ENCODE measurements at places on chromosomes 16 and 17. TPM values are rescaled to one million over a fixed set of nuclear protein-coding genes. Genes with fewer than 3 reads are reported as not detected.

The CLN3 gene
- total RNA-seq = 28.0 TPM

The CYBA gene
- total RNA-seq = 144 TPM

The CNTNAP4 gene
- total RNA-seq = under 0.01 TPM

DNA sequence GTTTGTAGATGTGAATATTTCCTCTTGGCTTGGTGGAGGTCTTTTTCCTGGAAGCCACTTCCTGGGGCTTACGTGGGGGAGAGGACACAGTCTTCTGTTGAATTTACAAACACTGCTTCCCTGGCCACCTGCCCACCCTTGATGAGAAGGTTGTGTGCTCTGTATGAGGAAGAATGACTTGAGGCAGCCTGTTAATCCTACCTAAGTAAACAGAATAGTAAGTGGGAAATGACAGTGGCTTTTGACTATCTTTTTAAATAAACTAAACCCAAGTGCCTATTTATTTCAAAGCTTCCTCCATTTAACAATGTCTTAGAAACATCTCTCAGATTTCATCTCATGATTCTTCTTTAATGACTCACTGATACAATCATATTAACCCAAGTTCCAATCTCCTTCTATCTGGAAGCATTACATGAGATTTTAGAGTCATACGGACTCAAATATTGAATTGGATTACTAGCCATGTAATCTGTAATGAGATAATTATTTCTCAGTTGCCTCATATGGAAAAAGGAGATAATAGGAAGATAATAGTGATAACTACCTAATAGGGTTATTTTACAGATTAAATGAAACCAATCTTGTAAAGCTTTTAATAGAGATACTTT, 96.6 kb upstream of the SMIM36 start:
- DNase-seq = no peak

DNA sequence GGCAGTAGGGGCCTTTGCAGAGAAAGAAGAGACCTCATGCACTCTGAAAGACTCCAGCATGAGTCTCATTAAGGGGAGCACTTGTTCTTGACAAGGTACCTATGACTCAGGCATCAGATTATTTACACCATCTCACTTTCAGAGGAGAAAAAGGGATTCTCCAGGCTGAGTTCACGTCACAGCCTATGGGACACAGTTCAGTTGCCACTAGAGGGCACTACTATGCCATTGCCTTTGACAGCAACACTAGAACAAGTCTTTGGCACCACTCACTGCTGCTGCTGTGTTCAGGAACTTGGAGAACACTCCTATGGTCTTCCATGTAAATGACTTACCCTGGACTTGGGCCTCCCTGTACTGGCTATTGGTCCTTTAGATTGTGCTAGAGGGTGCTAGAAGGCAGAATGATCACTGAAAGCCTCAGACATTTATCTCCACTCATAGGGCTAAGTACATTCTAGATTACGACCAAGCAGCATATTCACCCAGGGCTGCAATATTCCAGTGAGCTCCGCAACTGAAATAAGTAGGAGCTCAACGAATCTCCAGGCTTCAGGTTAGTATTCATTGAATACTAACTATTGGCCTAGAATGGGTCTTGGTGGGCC, 225.1 kb upstream of the CA10 start:
- no peak for DNase-seq

- no peak for DNase-seq
Measured at GRCh38 chr17:74008196-74008595, 195.3 kb upstream of the RPL38 start.

GRCh38 chr17:48162946-48163506, 55.5 kb downstream of the SNX11 start:
- DNase-seq = no peak

GRCh38 chr17:57369509-57369945, 113.2 kb downstream of the MSI2 start:
- DNase-seq = no peak

GRCh38 chr17:68347380-68347779, 56.1 kb downstream of the ARSG start:
- DNase-seq = no peak

DNA sequence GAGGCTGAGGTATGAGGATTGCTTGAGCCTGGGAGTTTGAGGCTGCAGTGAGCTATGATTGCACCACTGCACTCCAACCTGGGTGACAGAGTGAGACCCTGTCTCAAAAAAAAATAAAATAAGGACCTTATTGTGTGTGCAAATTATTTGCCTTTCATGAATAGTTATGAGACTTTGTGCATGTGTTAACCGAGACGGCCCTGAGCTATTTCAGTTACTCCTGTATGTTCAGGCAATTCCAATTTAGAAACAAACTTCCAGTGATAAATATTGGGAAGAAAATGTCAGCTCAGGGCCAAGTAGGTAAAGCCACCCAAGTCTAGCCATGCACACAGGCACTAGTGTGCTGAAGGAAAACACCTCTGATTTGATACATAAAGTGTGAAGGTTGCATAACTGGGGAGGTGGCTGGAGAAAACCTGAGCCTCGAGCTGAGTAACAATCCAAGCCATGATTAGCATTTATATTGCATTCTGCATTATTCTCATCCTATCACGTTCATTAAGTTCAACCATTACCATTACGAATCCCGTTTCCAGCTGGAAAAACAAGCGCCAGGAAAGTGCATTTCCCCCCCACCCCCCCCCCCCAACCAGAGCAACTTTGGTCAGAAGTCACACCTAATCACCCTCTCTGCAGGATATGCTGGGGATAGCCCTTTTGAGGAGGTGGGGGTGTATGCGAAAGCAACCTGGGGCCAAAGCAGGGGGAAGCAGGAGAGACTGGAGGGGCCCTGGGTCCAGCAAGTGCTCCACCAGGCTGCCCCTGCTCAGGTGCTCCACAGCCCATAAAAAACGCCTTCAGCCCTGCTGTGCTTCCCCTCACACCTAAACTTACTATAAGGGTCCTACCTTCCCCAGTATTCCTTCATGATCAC, 18.6 kb upstream of the ENDOV start:
- no peak for DNase-seq

DNA sequence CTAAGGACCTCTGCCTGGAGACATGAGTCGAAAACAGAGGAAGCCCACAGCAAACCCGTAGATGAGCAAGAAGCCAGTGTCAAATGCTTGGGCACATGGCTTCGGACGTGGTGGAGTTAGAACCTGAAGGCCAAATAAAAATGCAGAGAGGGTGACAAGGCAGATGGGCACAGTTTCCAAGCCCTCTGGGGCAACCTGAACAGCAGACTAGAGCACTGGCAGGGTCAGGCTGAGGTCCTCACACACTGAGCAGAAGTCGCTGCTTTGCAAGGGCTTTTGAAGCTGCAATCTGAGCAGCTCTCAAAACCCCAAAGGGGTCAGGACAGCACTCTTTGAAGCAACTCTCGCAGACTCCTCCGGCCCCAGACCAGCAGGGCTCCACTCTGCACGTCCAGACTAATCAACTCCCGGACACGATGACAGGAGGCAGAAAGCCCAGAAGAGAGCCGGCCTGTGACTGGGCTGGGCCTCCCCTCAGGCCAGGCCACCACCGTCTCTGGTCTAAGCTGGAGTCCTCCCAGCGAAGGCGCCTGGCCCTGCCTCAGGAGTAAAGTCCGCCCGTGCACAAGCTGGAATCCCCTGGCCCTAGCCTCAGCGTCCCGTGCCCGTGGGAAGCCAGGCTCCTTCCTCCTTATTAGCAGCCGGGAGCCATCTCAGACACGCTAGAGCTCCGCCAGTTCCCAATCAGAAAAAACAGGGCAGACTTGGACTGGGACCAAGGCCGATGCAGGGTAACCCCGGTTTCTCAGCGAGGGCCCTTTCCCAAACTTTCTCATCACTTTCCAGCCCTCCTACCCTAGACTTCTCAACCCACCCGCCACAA, 924 bp downstream of the SMARCD2 start:
- DNase-seq = peak; percentile 91

- peak; percentile 95 for DNase-seq
Measured at GRCh38 chr16:29943846-29944799, 17.8 kb upstream of the TMEM219 start.

DNA sequence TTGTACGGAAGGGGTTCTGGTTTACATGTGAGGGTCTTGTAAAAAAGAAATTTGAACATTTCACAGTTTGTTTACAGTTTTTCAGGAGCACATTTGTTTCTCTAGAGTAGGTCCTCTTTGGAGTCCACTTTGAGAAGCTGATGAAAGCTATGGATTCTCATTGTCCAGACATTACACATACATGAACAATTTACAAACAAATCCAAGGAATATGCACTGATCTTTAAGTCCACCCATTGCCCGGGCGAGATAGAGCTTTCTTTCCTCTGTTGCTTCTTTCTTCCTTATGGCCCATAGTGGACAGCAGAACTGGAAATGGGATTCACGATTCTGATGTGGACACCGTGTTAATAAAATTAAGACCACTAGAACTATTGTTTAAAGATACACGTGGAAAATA, 1.9 kb downstream of the DCAF7 start:
- peak; percentile 77 for DNase-seq

GRCh38 chr17:50797135-50797810, 30.0 kb upstream of the ANKRD40CL start:
- no peak for DNase-seq

Data from osteoblast (primary cell).